ENCODE measurements at places on chromosomes 4 and X.

DNA sequence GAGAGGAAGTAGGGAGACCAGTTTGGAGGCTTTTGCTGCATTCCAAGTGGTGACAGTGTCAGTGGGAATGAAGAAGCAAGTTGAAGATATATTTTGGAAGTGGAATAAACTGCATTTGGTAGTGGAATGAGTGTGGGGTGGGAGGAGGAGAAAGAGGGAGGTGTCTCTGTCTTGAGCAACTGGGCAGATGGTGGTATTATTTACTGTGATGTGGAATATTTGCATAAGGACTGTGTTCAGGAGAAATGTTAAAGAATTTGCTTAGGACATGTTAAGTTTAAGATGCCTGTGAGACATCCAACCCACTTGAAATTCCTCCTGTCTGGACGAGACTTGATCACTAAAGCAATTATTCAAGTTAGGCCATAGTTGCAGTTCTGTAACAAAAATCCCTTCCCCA lies 448.9 kb upstream of the AMOT start:
- no peak for DNase-seq

DNA sequence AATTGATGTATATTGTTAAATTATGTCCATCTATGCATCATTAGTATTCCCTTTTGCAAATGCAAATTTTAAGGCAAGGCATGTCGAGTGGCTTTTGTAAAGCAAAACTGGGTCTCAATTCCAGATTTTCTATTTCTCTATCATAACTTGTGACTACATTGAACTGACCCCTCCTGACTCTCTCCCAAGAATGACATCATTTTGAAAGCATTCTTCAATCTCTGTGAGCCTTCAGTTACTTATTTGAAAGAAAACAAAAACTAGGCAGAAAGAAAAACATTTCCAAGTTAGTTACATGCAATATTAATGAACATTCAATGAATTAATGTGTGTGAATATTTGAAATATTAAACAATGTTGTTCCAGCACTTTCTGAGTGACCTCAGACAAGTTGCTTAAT lies 314.3 kb upstream of the CLNK start:
- DNase-seq, result no peak

GRCh38 chr4:8058031-8058479 lies 100.6 kb downstream of the ABLIM2 start:
- DNase-seq, result no peak

- no peak for DNase-seq
These were observed 47.9 kb downstream of the MTM1 start for GRCh38 chrX:150616179-150616862.

DNA sequence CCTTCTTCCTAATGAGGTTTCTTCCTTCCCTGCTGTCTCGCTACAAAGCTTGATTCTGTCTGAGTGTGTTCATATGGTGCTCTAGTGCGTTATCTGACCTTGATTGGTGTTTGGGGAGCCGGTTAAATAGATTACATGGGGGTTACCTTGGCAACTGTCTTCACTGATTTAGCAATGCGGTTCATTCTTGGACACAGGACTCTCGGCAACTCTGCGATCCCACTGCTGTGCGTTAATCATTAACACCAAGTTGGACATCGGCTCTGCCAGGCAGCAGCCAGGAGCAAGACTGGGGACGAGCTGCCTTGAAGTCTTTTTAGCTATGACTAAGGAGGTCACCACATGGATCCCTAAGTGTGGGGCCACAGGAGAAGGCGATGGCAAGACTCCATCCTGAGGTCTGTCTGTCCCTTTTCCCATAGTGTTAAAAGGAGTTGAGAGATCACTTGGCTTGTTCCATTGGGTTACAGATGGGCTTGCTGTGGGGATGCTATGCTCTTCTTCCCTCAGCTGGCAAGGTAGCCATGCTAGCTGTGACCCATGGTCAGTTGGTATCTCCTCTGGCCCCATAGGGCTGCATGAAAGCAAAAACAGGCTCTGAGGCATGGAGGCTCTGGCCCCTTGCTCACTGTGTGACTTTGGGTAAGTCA lies 93.4 kb upstream of the MAMLD1 start:
- DNase-seq, result no peak

GRCh38 chrX:56986138-56986537 lies 9.2 kb downstream of the SPIN3 start:
- DNase-seq, result no peak

GRCh38 chr4:109755656-109756055 lies 25.8 kb upstream of the PLA2G12A start:
- no peak for DNase-seq

- peak; percentile 37 for DNase-seq
These were observed 25.9 kb downstream of the PKD2 start for GRCh38 chr4:88033309-88033708.

- no peak for DNase-seq
These were observed 347.6 kb downstream of the FAM47A start for GRCh38 chrX:33784548-33784947.

DNA sequence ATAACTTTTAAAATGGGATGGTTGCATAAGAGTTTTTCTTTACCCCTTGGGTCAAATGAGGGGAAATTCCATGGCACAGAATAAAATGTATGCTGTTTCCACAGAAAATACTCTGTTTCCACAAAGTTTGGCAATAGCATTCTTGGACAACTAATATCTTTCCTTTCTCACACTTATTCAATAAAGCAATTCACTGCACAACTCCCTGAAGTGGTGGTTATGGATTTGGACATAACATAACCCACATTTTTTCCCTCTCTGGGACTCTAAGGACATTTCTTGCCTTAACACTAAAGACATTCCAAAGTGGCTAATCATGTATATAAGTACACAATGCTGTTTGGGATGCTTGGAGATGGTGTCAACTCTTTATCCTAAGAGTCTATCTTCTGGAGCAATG lies 51.7 kb upstream of the GPM6B start:
- DNase-seq, result no peak

DNA sequence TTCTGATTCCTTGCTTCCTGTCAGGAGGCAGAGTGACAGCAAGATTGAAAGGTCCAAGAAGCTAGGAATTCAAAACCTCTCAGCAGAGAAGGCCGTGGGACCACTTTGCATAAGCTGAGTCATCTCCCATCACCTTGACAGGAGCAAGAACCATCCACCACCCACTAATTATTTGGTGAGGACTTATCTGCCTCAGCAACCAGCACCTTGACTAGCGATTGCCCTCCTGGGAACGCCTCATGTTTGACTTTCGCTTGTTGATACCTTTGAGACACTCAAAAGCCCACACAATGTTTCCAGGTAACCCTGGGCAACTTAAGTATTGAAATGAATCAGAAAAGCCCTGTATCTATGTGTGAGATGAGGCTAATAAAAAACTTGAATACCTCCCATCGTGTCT lies 233.5 kb upstream of the GYPA start:
- DNase-seq, result peak; percentile 1

DNA sequence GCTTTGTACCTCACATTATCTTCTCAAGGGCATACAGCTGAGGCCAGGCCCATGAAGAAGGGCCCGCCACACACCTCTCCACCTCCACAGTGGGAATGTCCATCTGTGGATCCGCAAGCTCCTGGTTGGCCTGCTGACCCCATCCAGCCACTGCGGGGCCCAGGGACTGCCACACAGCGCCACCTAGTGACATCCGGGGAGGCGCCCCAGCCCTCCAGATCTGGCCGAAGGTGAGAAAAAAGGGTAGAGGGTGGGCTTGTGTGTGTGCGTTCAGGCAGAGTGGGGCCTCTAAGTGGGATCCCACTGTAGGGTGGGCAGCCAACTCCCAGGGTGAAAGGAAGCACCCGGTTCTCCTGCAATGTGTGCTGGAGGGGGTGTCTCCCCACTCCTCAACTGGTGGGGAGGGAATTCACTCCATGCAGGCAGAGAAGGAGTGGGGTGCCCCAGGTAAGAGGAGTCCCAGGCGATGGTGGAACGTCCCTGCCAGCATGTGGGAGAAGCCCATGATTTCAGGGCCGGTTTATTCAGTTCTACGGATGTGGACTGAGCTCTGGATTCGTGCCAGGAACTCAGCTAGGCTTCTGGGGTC lies 117.3 kb downstream of the ENPP6 start:
- peak; percentile 63 for DNase-seq

- no peak for DNase-seq
These were observed 95.4 kb upstream of the NUDT6 start for GRCh38 chr4:123017636-123018395.

DNA sequence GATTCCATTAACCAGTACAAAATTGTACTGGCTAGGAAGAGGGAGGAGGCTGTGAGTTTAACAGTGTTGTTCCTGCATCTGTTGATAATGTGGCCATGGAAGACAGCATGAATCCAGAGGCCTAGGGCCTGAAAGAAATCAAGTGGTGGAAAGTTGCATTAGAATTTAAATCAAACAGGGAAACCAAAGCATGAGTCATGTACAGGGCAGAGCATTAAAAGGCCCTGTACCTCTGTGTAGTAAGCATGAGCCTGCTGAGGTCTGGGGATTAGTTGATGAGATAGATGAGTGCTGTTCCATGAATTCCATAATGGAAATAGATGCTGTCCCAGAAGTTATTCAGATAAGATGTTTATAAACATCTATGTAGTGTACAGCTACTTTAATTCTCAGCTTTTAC lies 58.3 kb downstream of the MID1IP1 start:
- no peak for DNase-seq

GRCh38 chrX:71533851-71534561 lies 1.1 kb downstream of the OGT start:
- peak; percentile 67 for DNase-seq

DNA sequence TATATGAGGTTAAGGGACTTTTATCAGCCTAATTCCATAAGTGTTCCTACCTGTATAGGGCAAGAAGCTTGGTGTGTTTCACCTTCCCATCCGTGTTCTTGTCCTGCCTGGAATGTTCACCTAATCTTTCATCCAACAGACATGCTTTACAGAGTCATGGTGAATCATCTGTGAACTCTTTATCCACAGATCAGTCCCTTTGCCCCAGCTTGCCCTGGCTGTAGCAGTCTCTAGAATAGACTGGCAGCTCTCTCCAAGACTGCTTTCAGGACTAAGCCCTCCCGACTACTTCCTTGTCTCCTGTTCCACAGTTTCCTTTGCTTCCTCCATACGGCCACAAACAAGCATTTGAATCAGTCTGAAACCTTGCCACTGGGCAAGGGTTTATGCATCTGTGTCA lies 177.9 kb upstream of the IL15 start:
- DNase-seq, result no peak

DNA sequence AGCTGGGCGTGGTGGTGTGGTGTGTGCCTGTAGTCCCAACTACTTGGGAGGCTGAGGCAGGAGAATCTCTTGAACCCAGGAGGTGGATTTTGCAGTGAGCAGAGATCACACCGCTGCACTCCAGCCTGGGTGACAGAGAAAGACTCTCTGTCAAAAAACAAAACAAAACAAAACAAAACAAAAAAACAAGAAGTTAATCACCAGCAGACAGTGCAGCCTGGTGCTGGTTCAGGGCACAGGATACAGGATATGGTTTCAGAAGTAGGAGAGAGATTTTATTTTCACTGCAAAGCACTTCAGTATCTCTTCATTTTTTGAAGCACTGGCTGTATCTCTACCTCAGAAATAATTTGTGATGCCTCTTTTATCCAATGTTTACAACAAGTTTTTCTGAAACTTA lies 1222.9 kb upstream of the PRKX start:
- DNase-seq, result no peak

- DNase-seq, result no peak
These were observed 25.6 kb upstream of the PLS3 start for GRCh38 chrX:115535421-115535820.

- DNase-seq, result no peak
These were observed 63.1 kb upstream of the LSM6 start for GRCh38 chr4:146112389-146112788.

DNA sequence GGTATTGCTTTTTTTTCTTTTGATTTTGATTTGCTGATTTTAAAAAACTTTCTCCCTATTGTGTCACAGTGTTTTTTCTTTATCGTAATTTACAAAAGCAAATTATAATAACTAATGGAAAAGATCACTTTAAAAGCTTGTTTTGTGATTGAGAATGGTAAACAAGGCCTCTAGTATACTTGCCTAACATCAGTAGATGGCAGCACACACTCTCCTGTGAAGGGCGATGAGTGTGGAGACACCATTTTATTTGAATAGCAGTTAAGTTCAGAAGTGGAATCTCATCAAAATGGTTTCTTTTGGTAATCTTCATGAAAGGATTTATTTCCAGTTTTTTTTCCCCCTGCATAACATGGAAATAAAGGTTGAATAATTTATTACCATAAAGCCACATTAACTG lies 72.3 kb downstream of the PAK3 start:
- no peak for DNase-seq

DNA sequence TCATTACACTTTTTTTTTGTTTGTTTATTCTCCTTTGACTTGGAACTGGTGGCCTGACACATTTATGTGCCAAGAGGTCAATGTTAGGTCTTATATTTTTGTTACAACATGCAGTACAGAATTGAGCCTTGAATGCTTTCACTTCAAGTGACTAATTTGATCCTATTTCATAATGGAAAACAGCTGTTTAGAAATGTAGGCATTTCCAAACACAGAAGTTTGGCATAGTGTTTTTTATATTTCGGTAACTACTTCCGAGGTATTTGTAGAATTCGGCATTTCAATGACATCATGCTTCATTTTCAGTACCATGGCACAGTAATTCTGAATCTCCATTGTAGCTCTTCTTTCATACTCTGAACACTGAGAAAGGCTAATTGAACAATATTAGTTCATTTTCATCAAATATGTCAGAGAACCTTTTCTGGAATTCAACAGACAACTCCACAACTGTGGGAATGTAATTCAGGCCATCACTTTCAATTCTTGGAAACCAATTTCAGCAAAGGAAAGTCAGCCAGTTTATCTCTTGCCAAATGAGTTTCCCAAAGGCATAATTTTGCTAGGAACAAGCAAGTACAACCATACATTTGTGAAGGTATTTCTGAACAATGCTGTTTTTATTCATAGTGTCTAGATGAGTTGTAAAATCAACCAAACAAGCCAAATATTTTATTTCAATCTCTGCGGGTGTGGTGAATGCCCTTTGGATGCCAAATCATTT lies 11.4 kb downstream of the FAM120C start:
- DNase-seq, result no peak

DNA sequence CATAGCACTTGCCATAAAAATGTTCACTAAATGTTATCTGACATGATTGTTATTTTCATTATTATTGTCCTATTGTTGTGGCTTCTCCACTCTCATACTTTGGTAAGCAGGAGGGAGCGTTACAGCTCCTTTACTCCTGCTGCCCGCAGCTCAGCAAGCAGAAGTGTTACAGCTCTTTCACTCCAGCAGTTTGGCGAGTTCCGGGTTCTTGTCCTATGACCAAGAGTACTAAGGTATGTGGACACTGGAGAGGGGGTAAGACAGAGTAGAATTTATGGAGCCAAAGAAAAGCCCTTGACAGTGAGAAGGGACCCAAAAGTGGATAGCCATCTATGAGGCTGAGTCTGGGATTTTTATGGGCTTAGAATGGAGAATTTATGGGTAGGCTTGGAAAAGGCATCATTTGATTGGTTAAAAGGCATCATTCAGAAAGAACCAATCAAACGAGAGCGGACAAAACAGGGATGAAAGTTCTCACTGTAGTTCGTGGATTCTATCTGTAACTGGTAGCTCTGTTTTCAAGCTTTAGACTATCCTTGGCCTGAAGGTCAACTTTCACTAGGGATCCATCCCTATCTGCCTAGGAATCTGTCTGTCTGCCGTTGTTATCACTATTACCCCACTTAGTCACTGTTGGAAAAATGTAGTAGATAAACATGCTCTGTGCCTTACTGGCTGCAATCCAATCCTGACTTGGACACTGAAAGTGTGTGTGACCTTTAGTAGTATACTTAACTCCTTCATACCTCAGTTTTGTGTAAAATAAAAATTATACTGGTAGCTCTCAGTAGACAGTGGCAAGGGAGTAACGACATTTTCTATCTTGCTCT lies 545.6 kb upstream of the LCORL start:
- no peak for DNase-seq

Data from stimulated activated CD4-positive, alpha-beta T cell treated with anti-CD3 and anti-CD28 coated beads, Interleukin-15, amount 100 ng/mL, for 24 hours (primary cell).